ENCODE measurements at places on chromosomes 16 and 17.

DNA sequence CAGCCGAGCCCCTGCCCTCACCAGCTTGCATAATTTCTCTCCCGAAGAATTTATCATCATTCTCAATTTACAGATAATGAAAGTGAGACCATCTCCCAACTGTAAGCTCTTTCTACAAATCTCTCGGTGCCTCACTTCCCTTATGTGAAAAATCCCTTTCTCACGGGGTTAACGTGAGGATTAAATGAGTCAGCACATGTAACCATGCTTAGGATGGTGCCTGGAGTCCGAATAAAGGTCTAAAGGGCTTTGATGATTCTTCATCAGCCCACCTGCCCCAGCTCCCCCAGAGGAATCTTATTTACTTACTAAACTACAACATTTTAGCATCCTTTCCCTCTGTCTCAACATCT lies 24.8 kb upstream of the PIK3R6 start:
- DNase-seq, result no peak

DNA sequence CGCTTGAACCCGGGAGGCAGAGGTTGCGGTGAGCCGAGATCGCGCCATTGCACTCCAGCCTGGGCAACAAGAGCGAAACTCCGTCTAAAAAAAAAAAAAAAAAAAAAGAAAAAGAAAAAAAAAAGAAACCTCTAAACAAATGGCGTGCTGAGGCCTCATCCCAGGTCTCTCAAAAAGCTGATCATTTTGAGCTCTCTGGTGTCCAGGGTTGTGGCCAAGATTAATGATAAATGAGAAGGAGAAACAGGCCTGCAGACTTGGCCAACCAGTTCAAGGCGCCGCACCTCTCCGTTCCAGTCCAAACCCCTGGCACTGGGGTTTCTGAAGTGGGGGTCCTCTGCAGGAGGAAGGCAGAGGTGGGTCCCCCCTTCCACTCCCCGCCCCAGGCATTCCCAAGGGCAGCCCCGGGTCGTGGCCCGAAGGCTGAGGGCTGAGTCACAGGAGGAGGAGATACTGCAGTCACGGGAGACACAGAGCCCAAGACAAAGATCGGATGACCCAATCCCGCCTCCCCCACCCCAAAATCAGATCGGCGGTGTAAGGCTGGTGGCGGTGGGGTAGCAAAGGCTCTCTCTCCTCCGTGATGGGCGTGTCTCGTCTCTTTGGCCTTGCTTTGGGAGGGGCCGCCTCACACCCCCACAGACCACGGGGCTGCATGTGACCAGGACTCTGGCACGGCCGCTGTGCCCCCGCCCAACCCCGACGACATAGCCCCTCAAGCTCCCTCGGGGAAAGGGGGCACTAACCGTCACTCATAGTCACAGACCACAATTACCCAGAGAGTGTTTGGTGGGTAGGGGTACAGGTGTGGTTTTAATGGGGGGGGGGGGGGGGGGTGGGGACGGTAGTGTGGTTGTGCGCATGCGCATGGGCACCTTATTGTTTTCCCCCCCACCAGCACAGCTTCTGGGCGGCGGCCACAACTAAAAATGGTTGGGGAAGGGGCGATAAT lies 1.1 kb downstream of the VAT1 start:
- DNase-seq, result no peak

GRCh38 chr17:59388069-59388556 lies 56.7 kb downstream of the YPEL2 start:
- DNase-seq, result no peak

DNA sequence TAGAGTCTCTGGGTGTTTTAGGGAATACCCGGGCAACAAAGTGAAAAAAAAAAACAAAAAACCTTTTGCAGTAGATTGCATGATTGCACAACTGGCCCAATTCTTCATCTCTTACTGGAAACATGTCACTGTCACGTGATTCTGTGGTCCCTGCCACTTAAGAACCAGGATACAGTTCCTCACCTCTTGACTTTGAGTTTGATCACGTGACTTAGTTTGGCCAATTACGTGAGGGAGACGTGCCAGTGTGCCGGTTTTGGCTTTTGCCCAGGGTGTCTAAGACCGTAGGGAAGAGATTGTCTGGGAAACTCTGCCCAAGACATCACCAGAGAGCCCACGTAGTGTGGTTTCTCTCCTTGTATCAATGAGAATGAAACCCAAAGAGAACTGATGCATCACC lies 88.7 kb downstream of the GRIN2A start:
- DNase-seq, result no peak

GRCh38 chr17:77880711-77881450 lies 77.6 kb upstream of the TNRC6C start:
- DNase-seq, result no peak

DNA sequence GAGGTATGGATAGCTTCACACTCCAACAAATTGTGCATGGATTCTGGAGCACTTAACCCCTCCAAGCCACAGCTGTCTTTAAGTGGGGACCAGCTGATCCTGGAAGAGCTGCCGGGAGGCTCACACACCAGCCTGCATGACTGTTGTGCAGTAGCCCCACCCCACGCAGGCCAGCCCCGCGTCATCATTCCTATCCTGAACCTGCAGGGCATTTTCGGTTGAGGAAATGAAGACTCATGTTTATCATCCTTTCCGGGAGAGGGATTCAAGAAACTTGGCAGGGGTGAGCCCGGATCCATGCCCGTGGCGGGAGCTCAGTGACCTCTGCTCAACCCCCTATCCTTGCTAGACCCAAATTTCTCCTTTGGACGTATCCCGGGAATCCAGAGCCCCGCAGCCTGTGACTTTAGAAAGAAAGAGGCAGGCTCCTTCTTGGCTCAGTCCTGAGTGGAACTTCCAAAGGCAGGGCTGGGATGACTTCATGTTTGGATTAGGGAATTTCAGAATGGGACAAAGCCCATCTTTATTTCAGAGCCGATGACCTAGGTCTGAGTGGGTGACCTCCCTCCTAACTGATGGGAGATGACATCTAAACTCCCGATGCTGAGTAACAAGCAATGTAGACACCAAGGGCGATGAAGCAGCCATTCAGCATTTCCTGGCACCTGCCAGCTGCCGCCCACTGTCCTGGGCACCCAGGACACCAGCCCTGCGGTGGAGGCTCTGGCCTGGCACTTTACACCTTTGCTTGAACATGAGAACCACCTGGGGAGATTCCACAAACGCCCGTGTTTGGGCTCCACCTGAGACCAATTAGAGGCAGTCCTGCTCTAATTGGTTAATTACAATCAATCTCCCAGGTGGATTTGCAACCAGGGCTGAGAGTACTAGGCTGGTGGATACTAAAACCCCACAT lies 43.3 kb upstream of the CMIP start:
- no peak for DNase-seq

- no peak for DNase-seq
These were observed 106.2 kb downstream of the BRIP1 start for GRCh38 chr17:61757168-61757567.

- no peak for DNase-seq
These were observed 51.5 kb downstream of the HIC1 start for GRCh38 chr17:2106308-2106955.
